ENCODE measurements at places on chromosomes 6 and 20.
A peak's percentile ranks its signal among the peaks of the same experiment; 100 is the strongest.

DNA sequence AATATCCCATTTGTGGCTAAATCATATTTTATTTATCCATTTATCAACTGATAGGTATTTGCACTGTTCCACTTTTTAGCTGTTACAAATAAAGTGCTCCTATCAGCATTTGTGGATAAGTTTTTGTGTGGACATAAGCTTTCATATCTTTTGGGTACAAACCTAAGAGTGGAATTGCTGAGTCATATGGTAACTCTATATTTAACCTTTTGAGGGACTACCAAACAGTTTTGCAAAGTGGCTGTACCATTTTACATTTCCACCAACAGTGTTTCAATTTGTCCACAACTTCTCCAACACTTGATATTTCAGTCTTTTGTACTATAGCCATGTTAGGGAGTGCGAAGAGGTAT, 23.6 kb upstream of the ECHDC1 start:
- no peak for DNase-seq

GRCh38 chr6:26056583-26057350, 30.5 kb upstream of the HFE start:
- no peak for DNase-seq

GRCh38 chr6:43386492-43386891, 17.0 kb upstream of the ZNF318 start:
- no peak for DNase-seq

DNA sequence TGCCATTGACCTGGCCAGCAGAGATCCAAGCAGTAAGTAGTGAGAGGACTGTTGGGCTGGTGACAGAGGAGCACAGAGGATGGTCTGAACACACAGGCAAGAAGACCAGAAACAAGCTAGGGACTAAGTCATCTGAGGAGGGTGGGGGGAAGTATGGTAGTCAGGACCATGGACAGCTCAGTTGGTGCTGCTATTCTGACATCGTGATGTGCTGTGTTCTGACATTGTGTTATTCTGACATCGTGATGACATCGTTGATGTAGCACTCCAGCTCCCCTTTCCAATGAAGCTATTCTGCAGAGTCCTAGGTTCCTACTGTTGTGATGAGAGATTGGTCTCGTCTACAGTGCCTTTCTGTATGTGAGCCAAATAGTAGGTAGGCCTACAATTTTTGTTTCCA, 28.7 kb downstream of the CFAP206 start:
- DNase-seq = peak; percentile 12

- no peak for DNase-seq
Observed at GRCh38 chr6:8066108-8066507, 1.9 kb upstream of the BLOC1S5 start.

GRCh38 chr6:135322427-135323201, 141.5 kb downstream of the MYB start:
- DNase-seq = no peak

DNA sequence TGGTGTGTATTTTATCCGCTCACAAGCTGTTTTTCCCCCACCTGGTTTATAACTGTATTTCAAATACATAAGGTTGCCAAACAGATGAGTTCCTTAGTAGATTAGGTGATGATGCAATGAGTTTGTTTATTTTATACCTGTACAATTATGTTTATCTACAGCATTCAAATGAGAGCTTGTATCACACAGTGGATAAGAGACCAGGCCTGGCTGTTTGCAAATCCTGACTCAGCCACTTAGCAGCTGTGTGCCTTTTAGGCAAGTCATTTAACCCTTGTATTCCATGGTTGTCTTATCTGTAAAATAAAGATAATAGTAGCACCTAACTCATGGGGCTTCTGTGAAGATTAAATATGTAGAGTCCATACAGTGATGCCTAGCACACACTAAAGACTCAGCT, 143.7 kb downstream of the MOXD1 start:
- no peak for DNase-seq

- DNase-seq = no peak
Observed at GRCh38 chr6:147262946-147263345, 58.7 kb downstream of the STXBP5 start.

- no peak for DNase-seq
Observed at GRCh38 chr6:90285042-90285481, 11.6 kb downstream of the BACH2 start.

DNA sequence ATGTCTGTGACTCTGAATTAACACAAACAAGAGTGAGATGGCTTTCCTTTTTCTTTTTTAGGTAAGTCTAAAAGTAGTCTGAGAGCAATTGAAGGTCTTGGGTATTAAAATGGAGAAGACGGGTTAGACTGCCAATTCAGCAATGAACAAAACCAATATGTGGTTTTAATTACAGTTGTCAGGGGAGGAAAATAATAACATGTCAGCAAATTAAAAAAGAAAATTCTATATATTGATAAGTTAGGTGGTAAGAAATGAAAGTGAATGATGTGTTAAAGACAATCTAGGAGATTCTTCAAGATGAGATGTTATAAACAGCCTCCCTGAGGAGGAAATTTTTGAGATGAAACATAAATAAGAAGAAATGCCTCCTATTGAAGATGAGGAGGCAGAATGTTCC, 150.6 kb upstream of the HSF2 start:
- DNase-seq = no peak

DNA sequence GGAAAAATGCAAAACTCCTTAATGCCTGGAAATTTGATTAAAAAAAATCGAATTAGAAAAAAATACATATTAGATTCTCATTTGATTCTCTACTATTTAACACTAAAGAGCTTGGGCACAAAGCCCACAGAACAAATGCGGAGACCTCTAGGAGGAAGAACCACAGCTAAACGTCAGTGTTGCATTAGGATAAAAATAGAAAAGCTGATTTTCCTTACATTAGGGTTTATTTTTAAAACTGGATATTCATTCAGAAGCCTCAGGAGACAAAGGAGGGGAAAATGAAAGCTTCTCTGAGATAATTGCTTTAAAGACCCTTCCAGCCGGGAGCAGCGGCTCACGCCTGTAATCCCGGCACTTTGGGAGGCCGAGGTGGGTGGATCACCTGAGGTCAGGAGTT, 77.3 kb downstream of the ECT2L start:
- DNase-seq = no peak

DNA sequence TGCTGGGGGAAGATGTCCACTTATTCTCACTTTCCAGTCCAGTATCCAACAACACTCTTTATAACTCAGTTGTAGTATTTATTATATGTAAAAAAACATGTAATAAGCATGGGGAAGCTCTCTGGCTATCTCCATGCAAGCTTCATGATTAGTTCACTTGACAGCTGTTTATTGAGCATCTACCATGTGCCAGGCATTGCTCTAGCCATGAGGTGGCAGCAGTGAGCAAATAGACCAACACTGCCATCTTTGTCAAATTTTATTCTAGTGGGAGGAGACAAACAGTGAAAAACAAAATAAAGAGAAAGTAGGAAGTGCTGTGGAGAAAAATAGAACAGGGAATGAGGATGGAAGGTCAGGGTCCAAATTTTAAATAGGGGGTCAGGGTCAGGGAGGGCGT, 131.8 kb downstream of the CFAP61 start:
- DNase-seq = no peak

DNA sequence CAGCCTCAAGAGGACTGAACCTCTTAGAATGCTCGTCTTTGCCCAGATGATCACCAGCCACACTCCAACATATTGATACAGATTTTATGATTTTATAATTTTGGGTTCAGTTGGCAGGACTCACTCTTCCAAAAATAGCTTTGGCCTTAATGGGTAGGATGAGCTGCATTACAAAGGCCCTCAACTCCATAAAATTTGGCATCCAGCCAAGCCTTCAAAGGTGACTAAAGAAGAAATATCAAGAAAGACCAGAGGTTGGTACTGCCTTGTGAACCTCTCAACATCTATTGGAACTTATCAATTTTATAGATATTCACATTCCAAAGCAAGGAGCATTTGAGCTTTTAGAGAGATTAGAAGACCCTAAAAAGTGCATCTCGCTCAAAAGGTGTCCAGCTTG, 48.4 kb upstream of the SNAP25 start:
- DNase-seq = no peak

DNA sequence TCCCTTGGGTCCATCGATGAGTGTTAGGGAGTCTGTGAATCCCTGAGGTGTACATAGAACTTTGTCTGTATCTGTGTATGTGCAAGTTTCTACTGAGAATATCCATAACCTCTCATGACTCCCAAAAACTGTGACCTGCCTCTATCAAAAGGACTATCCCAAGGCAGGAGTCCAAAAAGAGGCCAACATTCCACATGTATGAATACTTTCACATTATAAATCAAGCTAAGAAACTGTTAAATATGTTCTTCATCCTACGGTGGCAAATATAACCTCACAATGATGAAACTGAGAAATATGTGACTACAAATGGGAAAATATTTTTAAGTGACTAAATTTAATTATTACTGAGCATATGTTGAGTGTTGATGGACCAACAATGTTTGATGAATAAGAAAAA, 16.1 kb upstream of the STX11 start:
- DNase-seq = no peak

DNA sequence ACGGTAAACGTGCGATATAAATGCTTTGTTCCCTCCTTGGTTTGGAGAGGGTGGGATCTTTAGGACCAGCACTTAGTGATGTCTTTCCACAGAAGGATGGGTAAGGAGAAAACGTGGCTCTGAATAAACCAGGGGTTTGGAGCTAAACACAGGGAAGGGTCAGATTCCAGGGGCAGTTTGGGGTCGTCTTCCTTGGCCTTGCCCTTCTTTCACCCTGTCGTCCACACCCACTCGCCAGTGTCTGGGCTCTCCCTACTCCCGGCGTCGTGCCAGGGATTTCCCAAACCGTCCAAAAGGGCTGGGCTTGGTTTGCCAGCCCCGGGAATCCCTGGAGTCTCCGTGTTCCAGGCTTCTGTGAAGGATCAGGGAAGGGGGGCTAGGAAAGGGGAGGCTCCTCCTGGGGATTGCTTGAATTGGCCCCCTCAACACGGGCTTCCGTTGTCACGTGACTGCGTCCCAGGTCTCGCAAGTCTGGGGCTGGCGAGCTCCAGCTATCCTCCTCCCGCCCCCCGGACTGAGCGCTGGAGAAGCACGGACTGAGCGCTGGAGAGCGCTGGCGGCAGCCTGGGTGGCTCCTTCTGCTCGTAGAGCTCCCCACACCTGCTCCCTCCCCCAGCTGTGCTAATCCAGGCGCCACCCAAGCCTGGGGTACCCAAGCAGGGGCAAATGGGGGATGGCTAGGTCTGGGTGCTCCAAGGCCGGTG, 9.4 kb upstream of the ARMC12 start:
- no peak for DNase-seq

- no peak for DNase-seq
Observed at GRCh38 chr6:116029535-116029934, 31.2 kb downstream of the FRK start.

- no peak for DNase-seq
Observed at GRCh38 chr6:115363379-115363778, 697.3 kb downstream of the FRK start.
